ENCODE measurements at places on chromosomes 4 and X.

- peaks cover 8% of the 10 kb centered on the region for H3K27me3 ChIP-seq
- no peak for DNase-seq
- H3K27ac ChIP-seq, result no peak overlapping the region
- H3K4me3 ChIP-seq, result no peak overlapping the region
- H3K36me3 ChIP-seq, result no peaks in the 10 kb centered on the region
Measured at GRCh38 chrX:3550160-3550751, 163.2 kb downstream of the PRKX start.

- no peak for DNase-seq
- peaks cover 8% of the 10 kb centered on the region for H3K27me3 ChIP-seq
- H3K27ac ChIP-seq, result no peak overlapping the region
- H3K36me3 ChIP-seq, result no peaks in the 10 kb centered on the region
Measured at GRCh38 chr4:18227880-18228279, 206.3 kb upstream of the LCORL start.

- H3K27ac ChIP-seq, result no peak overlapping the region
- peak; percentile 73 for DNase-seq
Measured at GRCh38 chr4:140861359-140862176, 105.4 kb upstream of the TBC1D9 start.

GRCh38 chr4:13654162-13654797 lies 26.8 kb upstream of the BOD1L1 start:
- no peaks in the 10 kb centered on the region for H3K36me3 ChIP-seq
- peaks cover 13% of the 10 kb centered on the region for H3K27me3 ChIP-seq
- DNase-seq, result peak; percentile 90
- H3K4me3 ChIP-seq, result peak overlapping the region; percentile 66
- H3K27ac ChIP-seq, result no peak overlapping the region
- peaks cover 12% of the 10 kb centered on the region for H3K4me1 ChIP-seq

DNA sequence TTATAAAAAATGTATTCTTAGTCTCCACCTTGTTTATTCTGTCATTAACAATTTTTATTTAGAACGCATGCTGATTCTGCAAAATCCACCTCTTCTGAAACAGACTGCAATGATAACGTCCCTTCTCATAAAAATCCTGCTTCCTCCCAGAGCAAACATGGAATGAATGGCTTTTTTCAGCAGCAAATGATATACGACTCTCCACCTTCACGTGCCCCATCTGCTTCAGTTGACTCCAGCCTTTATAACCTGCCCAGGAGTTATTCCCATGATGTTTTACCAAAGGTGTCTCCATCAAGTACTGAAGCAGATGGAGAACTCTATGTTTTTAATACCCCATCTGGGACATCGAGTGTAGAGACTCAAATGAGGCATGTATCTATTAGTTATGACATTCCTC lies 75.6 kb upstream of the SMARCA5 start:
- H3K4me3 ChIP-seq, result no peak overlapping the region
- no peak overlapping the region for H3K27ac ChIP-seq
- peaks cover 3% of the 10 kb centered on the region for H3K27me3 ChIP-seq
- H3K4me1 ChIP-seq, result no peaks in the 10 kb centered on the region

DNA sequence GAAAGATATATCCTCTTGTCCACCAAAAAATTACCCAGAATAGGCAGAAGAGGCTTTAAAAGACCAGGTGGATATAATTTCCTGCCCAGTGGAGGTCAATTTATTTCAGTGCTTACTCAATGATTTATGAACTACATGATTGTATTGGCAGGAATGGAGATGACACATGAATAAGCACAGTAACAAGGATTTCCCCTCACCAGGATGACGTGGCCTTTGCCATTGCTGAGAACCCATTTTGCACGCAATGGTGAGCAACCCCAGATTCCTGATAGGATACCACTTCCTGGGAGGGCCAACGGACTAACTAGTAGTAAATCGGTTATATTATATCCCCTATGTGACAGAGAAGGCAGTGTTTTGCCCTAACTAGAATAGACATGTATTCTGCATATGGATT lies 11.6 kb upstream of the TTC29 start:
- H3K36me3 ChIP-seq, result no peaks in the 10 kb centered on the region
- H3K27me3 ChIP-seq, result peaks cover 20% of the 10 kb centered on the region
- H3K27ac ChIP-seq, result no peak overlapping the region
- DNase-seq, result no peak
- H3K4me3 ChIP-seq, result no peak overlapping the region
- H3K4me1 ChIP-seq, result no peaks in the 10 kb centered on the region

- H3K36me3 ChIP-seq, result no peaks in the 10 kb centered on the region
- no peak overlapping the region for H3K27ac ChIP-seq
- H3K4me1 ChIP-seq, result no peaks in the 10 kb centered on the region
- peaks cover 4% of the 10 kb centered on the region for H3K27me3 ChIP-seq
Measured at GRCh38 chr4:114081783-114082182, 102.3 kb upstream of the ARSJ start.

DNA sequence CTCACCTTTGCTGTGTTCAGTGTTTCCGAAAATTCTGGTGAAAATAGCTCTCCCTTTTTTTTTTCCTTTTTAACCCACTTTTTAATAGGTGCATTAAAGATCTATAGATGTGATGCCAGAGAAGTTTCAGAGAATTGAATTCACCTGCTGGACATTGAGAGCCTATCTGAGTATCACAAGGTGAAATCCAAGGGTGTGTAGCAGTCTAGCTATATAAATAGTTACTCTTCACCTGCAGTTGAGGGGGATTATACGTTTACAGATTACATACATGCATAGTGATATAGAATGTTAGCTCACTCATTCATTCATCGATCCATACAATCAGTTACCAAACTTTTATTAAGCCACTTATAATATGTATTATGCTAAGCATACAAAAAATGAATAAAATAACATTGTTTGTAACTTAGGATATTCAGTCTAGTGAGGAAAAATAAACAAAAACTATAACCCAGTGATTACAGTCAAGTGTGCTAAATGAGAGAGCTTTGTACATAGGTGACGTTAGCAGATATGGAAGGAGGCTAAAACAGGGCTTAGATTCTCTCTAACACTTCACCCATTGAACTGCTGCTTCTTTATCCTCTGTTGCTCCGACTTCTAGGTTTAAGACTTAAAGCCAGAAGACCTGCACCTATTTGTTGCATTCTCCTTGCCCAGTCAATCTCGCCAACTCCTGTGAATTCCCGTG lies 769.0 kb downstream of the STIM2 start:
- DNase-seq, result no peak
- no peaks in the 10 kb centered on the region for H3K36me3 ChIP-seq
- H3K4me1 ChIP-seq, result no peaks in the 10 kb centered on the region
- H3K27me3 ChIP-seq, result no peaks in the 10 kb centered on the region
- H3K4me3 ChIP-seq, result no peak overlapping the region
- H3K27ac ChIP-seq, result no peak overlapping the region

DNA sequence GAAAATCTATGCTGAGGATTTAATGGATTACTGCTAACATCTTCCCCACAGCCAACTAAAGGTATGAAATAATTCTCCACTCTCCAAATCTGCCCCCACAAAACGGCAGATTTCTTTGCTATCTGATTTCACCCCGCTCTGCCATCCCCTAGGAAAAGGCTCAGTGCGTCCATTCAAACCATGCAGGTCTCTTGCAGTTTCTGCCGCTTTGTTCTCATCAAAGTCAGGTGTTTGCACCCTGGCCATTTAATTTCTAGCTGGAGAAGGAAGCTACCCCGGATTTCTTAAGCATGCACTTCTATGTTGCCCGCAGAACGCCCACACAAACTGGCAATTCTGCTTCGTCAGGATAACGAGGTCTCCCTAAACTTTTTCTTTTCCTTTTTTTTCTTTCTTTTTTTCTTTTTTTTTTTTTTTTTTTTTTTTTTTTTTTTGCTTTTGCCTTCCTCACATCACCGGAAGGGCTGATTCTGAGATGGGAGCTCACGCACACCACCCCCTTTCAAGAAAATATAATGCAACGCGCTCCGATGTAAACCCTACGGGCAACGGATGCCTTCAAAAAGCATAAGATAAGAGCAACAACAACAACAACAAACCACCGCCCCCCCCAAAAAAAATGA lies 3.3 kb downstream of the NLGN4X start:
- H3K4me3 ChIP-seq, result peak overlapping the region; percentile 52
- no peaks in the 10 kb centered on the region for H3K36me3 ChIP-seq
- DNase-seq, result no peak
- peaks cover 7% of the 10 kb centered on the region for H3K4me1 ChIP-seq
- no peak overlapping the region for H3K27ac ChIP-seq
- H3K27me3 ChIP-seq, result peaks cover 16% of the 10 kb centered on the region

DNA sequence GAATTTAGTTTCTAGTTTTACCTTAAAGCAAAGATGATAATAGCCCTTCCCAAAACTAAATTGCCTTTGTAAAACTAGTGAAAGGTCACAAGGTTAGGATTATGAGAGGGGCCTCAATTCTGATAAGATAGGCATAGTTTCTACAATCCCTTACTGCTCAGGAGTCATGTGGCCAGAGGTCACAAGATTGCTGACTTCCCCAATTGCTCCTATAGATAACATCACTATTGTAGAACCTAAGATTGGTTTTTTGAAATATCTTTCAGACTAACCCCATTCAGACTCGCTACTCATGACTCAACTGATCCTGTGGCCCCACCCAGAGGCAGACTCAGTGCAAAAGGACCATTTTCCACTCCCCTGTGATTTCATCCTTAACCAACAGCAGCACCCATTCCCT lies 70.3 kb downstream of the SCD5 start:
- H3K4me1 ChIP-seq, result no peaks in the 10 kb centered on the region
- no peak overlapping the region for H3K4me3 ChIP-seq
- no peaks in the 10 kb centered on the region for H3K27me3 ChIP-seq
- H3K27ac ChIP-seq, result no peak overlapping the region

- peaks cover 40% of the 10 kb centered on the region for H3K4me1 ChIP-seq
- no peaks in the 10 kb centered on the region for H3K27me3 ChIP-seq
- H3K36me3 ChIP-seq, result peaks cover 11% of the 10 kb centered on the region
- DNase-seq, result no peak
- H3K27ac ChIP-seq, result no peak overlapping the region
Measured at GRCh38 chr4:109699553-109700225, 3.6 kb downstream of the CASP6 start.

DNA sequence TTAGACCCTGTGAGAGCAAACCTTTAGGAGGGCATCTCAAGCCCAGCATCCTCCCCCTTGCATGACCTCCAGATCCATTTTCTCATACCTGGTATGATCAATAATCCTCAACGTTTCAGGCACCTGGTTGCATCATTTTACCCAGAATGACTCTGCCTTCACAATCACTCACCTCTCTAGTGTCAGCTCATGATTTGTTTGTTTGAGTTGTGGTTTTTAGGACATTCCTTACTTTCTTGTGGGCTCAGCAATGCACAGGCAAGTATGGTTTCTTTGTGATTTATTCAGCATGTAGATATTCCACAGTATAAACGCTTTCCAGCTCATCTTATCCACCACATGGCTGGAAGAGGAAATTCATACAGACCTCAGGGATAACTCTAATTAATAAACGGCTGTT lies 93.6 kb upstream of the CPEB2 start:
- peaks cover 3% of the 10 kb centered on the region for H3K4me1 ChIP-seq
- H3K4me3 ChIP-seq, result no peak overlapping the region
- H3K36me3 ChIP-seq, result no peaks in the 10 kb centered on the region

DNA sequence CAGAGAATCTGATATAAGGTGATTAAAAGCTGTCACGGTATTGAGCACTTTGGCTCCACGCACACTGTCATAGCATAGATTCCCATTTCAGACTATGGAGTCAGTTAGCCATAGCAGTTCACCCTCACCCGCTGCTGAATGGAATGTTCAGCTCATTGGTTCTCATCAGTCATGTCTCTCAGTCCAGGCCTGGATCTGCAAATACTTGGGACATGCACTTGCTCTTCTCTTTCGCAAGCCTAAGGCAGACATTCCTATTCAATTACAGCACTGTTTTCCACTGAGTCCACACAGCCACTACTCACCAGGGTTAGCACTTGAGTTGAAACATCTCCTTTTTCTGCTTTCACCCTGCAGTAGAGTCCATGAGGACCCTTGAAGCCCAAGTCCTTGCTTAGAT lies 30.6 kb upstream of the SCML1 start:
- H3K36me3 ChIP-seq, result no peaks in the 10 kb centered on the region
- no peak overlapping the region for H3K4me3 ChIP-seq
- no peak overlapping the region for H3K27ac ChIP-seq
- no peaks in the 10 kb centered on the region for H3K4me1 ChIP-seq
- no peaks in the 10 kb centered on the region for H3K27me3 ChIP-seq

GRCh38 chrX:100685997-100686305 lies 42.0 kb downstream of the SRPX2 start:
- no peak overlapping the region for H3K27ac ChIP-seq
- H3K4me1 ChIP-seq, result peaks cover 13% of the 10 kb centered on the region
- H3K27me3 ChIP-seq, result peaks cover 3% of the 10 kb centered on the region

DNA sequence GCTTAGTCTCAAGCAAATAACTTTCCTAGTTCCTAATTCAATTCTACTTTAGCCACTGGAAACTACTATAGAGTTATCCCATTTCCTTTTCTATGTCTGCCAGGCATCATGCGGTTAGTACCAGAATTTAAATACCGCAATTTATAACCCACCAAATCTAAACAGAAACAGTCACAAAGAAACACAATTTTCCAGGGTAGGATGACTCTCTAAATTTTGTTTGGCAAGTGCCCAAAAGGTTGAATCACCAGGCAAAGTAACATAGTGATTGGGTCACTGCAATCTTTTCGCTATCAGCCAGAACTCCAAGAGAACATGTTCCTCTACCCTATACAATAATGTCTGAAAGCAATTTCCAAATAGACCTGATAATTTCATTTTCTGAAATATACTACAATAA lies 240.2 kb upstream of the GRIA3 start:
- H3K36me3 ChIP-seq, result no peaks in the 10 kb centered on the region
- H3K4me3 ChIP-seq, result no peak overlapping the region
- DNase-seq, result no peak
- no peaks in the 10 kb centered on the region for H3K27me3 ChIP-seq
- no peaks in the 10 kb centered on the region for H3K4me1 ChIP-seq
- no peak overlapping the region for H3K27ac ChIP-seq

- no peak overlapping the region for H3K27ac ChIP-seq
- DNase-seq, result no peak
- H3K27me3 ChIP-seq, result no peaks in the 10 kb centered on the region
- H3K4me1 ChIP-seq, result peaks cover 3% of the 10 kb centered on the region
- H3K4me3 ChIP-seq, result no peak overlapping the region
Measured at GRCh38 chr4:15601862-15602261, 53.3 kb downstream of the FBXL5 start.

DNA sequence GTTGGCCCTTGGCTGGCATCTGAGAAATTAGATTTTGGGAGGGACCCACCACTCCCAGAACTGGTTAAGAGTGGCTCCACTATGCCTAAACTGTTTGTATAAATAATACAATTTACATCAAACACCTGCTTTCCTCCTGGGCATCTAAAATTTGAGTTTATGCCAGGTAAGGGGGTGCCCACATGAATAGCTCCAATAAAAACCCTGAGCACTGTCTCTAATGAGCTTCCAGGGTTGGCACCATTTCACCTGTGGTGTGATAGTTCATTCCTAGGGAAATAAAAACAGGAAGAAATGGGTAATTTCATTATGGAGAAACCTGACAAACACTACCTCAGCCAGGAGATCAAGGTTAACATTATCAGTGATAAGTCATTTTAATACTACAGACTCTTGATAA lies 119.7 kb downstream of the FRYL start:
- no peak for DNase-seq
- peaks cover 21% of the 10 kb centered on the region for H3K36me3 ChIP-seq
- H3K4me1 ChIP-seq, result peaks cover 10% of the 10 kb centered on the region

GRCh38 chr4:186240848-186241491 lies 13.7 kb downstream of the KLKB1 start:
- H3K27me3 ChIP-seq, result no peaks in the 10 kb centered on the region
- no peaks in the 10 kb centered on the region for H3K4me1 ChIP-seq
- no peak for DNase-seq
- H3K36me3 ChIP-seq, result peaks cover 2% of the 10 kb centered on the region

- no peaks in the 10 kb centered on the region for H3K4me1 ChIP-seq
- DNase-seq, result no peak
- H3K36me3 ChIP-seq, result no peaks in the 10 kb centered on the region
- no peak overlapping the region for H3K4me3 ChIP-seq
- H3K27ac ChIP-seq, result no peak overlapping the region
- H3K27me3 ChIP-seq, result no peaks in the 10 kb centered on the region
Measured at GRCh38 chr4:134089885-134090284, 111.7 kb downstream of the PABPC4L start.
